ENCODE measurements at places on chromosomes 7 and 10. TPM values are rescaled to one million over a fixed set of nuclear protein-coding genes. Genes with fewer than 3 reads are reported as not detected.

DNA sequence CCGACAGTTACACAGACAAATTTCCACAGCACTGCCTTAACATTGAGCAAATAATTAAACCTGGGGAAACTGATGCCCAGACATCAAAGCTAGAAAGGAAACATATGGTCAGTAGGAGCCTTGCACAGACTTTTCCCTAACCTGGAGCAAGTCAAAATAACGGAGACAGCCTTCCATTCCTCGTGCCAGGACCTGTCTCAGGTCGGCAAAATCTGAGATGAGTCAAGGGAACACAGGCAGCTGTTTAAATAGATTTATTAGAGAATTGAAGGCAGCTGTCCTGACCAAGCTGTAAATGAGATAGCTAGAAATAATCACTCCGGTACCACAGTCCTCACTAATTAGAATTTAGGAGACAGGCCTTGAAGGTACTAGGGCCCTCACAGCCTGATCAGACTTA is 81.2 kb downstream of the RAMP3 start:
- no peak for DNase-seq

FKBP9 gene
- total RNA-seq: 89.2 TPM

DNA sequence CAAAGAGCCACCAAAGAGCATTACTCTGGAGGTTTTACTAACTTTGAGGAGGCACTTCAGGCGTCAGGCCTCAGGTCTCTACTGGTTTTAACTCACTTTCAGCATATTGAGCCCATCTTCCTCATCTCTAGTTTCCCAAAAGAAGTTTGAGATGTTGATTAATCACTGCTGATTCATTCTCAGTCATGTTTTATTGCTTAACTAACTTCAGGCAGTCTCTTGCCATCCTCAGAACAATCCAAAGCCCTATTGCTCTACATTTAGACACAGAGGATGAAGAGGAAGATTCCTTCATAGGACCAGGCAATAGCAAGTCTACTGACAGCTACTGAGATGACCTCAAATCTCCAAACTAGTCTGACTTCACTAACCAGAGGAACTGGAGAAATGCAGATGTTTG is 39.1 kb upstream of the BET1 start:
- no peak for DNase-seq

- no peak for DNase-seq
These were observed 101.1 kb downstream of the TNS3 start for GRCh38 chr7:47480576-47481538.

ZSWIM8 gene
- total RNA-seq: 73.6 TPM

DNA sequence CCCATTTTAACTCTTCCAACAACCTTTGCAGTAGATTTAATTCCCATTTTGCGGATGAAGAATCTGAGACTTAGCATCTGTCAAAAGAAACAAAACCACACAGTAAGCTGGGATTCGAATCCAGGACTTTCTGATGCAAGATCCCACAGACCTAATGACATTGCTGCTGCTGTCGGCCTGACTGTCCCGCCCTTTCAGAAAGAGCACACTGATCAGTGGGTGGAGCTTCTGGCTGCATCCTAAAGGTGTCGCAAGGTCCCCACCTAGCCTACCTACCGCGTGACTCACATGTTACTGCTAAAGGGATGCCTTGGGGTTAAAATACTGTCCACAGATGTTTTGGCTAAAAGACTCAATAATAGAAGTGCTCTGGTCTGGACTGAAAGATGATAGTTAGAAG is 134.7 kb downstream of the EMX2 start:
- no peak for DNase-seq

GRCh38 chr10:66209025-66209424 is 716.8 kb upstream of the LRRTM3 start:
- DNase-seq: no peak

SPDYE6 gene
- total RNA-seq: not detected

Measured in omental fat pad (tissue), 4 donors.